ENCODE measurements at places on chromosomes 13 and 19.

GRCh38 chr19:34430738-34431625 is 2.8 kb downstream of the UBA2 start:
- DNase-seq = peak; percentile 53

- peak; percentile 39 for DNase-seq
Measured at GRCh38 chr13:99378985-99379733, 72.0 kb upstream of the GPR183 start.

DNA sequence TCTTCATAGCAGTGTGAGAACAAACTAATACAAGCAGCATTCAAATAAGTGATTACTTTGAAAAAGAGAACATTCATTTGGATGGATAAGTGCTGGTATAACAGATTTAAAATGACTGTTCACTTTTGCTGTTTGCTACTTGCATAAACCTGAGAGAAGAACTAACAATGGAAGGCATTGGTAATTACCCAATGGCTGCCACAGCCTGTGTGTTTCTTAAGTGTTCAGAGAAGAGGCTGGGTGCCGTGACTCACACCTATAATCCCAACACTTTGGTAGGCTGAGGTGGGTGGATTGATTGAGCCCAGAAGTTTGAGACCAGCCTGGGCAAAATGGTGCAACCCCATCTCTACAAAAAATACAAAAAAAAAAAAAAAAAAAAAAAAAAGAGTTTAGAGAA is 4.9 kb upstream of the TEX26 start:
- no peak for DNase-seq

DNA sequence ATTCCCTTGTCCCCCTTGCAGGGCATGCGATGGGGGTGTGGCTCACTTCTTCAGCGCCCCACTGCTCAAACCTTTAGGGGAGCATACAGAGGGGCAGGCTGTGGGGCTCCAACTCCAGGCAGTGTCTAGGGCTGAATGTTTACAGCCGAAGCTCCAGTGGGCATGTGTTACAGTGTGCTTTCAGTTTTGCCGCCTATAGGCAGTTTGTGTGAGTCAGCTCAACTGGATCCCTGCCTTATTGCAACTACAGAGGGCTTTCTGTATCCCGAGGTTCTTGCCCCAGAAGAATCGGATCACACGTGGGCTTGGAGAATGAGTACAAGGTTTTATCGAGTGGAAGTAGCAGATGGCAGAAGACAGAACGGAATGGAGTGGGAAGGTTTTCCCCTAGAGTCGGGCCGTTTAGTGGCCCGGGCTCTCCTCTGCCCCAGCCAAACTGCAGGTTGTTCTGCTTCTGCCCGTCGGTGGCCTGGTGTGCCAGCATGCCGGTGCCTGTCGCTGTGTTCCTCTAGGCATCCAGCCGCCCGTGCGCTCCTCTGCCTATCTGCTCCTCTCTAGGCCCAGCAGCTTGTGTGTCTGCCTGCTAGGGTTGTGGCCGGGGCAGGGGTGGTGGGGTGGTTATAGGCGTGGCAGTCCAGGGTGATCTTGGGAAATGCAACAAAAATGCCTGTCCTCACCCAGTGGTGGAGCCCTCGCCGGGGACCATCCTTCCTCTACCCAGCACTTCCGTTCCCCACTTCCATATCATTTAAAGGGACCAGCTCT is 435.9 kb upstream of the SGCG start:
- no peak for DNase-seq

GRCh38 chr19:42248270-42249148 is 6.1 kb upstream of the GSK3A start:
- DNase-seq = no peak

GRCh38 chr13:108212886-108213285 is 2.5 kb downstream of the LIG4 start:
- DNase-seq = peak; percentile 55

DNA sequence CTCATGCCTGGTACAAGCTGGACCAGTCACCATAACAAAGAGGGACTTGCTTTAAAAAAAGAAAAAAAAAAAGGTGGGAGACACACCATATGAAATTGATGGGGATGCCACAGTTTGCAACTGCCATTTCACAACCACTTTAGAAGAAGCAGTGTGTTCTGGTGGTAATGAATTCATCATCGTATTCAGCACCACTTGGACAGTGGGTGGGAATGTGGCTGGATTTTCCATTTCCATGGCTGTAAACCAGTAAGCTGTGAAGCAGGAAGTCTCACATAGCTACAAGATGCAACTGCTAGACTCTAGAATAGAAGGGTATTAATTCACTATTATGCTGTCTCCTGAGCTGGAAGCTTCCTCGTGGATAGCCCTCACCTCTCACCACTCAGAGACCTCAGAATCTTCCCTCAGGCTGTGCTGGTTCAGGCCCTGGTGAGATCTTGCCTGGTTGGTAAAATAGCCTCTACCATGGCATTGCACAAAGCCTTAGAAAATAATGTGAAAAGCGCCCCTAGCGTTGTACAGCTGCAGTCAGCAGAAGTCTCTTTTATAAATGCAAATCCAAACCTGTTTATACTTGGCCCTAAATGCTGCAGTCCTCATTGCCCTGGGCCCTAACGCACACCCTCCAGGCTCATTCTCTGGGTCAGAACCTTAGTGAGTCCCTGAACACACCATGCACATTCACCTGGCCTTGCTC is 150.7 kb downstream of the KCTD15 start:
- DNase-seq = no peak

DNA sequence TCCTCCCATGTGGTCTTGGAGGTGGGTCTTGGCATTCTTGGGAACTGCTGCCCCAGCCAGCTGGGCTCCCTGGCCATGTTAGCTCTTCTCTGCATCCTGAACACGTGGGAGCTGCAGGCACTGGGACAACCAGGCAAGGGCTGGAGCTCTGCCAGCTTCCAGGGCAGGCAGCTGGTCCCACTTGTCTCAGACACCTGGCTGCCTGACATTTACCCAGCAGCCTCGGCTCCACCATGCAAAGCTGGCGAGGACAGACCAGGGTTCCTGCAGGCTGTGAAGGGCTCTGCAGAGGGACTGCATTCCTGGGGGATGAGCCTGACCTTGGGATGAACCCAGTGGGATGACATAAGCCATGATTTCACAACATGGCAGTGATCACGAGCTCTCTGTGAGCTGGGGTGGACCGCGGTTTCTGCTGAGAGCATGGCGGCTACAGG is 99.0 kb upstream of the TSHZ3 start:
- no peak for DNase-seq

GRCh38 chr13:40429706-40430545 is 236.5 kb downstream of the FOXO1 start:
- no peak for DNase-seq

DNA sequence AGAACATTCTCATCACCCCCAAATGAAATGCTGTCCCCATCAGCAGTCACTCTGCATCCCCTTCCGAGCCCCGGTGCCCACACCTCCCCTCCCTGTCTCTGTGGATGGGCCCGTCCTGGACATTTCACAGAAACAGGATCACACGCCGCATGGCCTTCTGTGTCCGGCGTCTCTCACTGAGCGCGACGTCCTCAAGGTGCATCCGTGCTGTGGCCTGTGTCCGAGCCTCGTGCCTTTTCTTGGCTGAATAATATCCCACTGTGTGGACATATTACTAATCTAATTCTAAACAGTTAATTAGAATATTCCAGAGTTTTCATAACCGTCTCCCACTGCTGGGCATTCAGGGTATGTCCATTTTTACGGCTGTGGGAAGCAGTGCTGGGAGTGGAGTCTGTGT is 8.7 kb downstream of the NDUFS7 start:
- no peak for DNase-seq

DNA sequence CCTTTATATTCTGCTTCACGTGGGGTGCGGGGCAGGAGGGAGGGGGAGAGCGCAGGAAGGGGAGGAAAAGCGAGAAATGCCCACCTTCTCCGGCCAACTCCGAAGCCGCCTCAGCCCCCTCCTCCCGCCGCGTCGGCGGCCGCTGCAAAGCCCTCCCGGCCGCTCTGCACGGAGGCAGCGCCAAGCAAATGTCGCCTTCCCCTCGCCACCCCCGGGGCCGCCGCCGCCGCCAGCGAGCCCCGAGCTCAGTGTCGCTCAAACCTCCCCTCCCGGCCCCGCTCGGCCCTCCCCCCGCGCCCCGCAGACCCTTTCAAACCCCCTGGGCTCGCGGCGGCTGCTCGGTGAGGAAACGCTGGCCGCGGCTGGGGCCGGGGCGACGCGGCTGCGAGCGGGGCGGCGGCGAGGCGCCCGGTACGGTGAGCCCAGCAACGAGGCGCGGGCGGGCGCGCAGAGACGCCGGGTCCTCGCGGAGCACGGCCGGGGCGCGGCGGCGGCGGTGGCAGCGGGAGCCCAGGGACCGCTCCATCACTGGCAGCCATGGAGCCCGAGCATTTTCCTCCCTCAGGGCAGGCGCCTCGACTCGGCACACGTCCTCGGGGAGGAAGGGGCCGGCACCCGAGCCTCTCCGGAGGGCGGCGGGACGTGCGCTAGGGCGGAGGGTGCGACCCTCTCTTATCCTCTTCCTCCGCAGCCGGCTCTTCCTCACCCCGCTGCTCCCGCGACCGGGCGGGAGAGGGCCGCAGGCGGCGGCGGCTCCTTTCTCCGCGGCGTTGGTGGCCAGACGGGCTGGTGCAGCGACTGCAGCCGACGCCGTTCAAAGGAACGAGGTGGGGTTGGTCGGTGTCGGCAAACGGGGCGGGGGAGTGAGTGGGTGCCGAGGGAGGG is 463 bp upstream of the TSC22D1 start:
- peak; percentile 35 for DNase-seq

DNA sequence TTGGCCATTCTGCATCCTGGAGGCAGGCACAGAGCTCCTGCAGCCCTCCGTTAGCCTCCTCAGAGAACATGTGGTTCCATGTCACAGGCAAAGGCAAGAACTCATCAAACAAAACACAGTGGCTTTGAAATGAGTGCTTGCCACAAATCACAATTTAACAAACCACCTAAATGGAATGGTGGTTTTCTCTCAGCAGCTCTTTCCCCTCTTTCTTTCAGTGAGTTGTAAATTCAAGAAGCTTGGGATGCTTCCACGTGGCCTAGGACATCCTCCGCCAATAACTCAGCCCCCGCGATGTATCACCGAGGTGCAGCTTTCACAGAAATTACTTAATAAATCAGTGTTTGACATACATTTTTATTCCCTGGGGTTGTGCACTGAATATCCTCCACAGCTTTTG is 65.4 kb upstream of the RFC3 start:
- DNase-seq = no peak

DNA sequence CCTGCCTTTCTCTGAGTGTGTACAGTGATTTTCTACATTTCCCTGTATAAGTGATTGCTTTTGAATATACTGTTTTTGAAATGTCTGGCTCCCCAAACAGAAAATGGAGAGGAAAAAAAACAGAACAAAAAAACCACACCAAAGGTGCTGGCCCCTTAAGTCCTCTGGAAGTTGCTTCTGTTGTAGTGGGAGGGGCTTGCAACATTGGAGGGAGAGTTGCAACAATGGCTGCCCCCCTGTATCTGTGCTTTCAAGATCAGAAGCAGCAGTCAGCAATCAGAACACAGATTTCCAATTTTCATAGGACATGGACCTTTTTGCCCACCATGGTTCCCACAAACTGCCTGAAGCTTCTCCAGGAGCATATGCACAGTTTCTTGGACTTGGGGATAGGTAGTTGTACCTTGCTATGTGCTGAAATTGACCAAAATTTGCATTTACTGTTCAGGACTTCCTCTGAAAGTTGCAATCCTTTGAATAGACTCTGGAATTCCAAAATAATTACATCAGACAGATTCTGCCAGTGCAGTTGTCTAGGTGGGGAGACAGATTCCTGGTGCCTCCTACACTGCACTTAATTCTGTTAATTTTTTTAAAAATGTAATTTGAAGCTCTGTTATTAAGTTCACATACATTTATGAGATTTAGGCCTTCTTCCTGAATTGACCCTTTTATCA is 13.8 kb downstream of the BIVM start:
- no peak for DNase-seq

DNA sequence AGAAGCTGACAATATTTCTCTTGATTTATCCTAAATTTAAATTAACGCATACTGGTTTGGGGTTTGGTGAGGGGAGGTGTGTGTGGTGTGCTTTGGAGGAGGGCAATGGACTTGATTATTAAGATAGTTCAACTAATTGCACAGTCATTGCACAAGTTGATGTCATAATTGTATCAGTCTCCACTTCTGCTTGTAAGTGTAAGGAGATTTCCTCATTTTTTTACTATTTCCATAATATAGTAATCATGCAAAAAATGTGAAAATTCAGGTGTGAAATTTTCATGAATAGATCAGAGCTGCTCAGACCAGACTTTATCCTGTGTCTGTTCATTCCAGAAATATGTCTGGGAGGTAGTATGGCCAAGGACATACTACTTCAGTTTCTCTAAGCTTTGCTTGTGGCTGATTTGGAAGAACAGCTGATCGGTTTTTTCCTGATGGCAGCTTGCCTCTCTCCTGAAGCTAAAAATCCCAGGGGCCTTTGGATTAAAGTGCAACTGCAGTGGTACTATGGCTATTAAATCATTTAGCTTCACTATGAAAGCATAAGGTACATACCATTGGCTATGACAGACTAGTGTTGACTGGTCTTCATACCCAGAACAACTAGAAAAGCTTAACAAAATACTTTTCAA is 201.8 kb upstream of the MIR17HG start:
- no peak for DNase-seq

GRCh38 chr13:40961826-40962225 is 57.3 kb downstream of the ELF1 start:
- DNase-seq = no peak

DNA sequence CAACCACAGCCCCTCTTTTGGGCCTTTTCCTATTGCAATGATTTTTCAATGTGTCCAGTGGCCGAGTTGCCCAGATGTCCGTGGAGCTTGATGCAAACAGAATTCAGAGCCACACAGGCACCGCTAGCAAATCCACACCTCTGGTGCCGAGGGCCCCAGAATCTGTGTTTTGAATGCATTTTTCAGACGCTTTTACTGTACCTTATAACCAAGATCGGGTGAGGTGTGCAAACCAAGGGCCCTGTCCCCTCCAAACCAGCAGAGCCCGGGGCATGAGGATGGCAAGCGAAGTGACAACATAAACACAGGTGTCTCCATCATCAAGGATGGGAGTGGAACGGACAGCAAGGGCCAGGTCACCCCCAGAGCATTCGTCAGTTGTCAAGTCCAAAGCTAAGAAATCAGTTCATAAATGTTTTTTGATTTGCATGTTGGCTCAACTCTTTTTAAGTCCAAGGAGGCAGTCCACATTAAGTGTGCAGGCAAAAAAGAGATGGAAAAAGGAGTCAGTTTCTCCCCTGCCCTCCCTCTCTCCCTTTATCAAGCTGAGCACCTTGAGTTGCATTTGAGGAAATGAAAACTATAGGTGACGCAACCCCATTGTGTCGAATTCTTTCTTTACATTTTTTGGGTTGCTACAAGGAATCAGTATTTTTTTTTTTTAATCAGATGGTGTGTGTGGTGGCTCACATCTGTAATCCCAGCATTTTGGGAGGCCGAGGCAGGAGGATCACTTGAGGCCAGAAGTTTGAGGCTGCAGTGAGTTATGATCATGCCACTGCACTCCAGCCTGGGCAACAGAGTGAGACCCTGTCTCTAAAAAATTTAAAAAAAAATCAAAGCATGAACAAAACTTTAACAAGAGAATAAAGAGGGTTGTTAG is 2.9 kb downstream of the CCDC8 start:
- no peak for DNase-seq

GRCh38 chr13:49213997-49214916 is 5.9 kb upstream of the MLNR start:
- no peak for DNase-seq

GRCh38 chr19:18520848-18521691 is 800 bp downstream of the ELL start:
- peak; percentile 70 for DNase-seq

Data from naive B cell (primary cell).